Effector memory CD4-positive, alpha-beta T cell (primary cell): ENCODE measurements at places on chromosomes 4 and X.

DNA sequence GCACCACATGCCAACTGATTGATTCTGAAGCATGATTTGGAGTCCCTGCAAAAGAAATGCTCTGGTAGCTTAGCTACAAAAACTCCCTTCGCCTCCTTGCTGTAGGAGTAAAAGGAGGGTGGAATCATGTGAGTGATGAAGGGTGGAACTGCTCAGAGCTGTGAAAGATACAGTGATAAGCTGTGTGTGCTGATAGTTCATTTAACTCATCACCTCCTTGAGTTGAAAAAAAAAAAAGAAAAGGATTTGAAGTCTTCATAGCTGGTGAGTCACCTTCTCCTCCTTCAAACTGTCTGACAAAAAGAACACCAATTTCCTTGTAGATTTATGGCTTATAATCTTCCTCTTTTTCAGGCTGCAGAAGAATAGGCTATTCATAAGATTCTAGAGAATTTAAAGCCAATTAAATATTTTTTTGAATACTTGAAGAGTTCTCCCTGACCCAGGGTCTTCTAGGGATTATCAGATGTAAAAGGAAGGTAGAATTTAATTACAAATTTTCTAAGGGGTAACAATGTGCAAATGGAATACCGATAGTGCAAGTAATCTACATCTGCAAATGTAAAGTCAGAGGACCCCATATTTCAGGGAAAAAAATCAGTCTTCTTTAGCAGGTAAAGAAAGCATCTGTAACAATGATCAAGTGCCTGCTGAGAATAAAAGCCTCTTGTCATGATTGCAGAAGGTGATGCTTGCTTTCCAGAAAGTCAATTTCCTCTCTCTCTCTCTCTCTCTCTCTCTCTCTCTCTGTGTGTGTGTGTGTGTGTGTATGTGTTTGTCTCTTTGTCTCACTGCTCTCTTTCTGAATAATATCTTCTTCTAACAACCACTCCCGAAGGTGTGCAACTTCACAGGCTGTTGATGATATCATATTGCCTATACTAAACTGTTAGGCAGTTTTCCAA, 208.8 kb upstream of the VEGFC start:
- no peaks in the 10 kb centered on the region for H3K36me3 ChIP-seq
- no peaks in the 10 kb centered on the region for H3K27me3 ChIP-seq
- H3K27ac ChIP-seq: no peak overlapping the region
- DNase-seq: no peak
- no peaks in the 10 kb centered on the region for H3K4me1 ChIP-seq

GRCh38 chrX:136999024-136999423, 34.8 kb downstream of the GPR101 start:
- no peak for DNase-seq
- no peak overlapping the region for H3K4me3 ChIP-seq
- H3K4me1 ChIP-seq: no peaks in the 10 kb centered on the region
- H3K36me3 ChIP-seq: no peaks in the 10 kb centered on the region
- no peak overlapping the region for H3K27ac ChIP-seq
- no peaks in the 10 kb centered on the region for H3K27me3 ChIP-seq

DNA sequence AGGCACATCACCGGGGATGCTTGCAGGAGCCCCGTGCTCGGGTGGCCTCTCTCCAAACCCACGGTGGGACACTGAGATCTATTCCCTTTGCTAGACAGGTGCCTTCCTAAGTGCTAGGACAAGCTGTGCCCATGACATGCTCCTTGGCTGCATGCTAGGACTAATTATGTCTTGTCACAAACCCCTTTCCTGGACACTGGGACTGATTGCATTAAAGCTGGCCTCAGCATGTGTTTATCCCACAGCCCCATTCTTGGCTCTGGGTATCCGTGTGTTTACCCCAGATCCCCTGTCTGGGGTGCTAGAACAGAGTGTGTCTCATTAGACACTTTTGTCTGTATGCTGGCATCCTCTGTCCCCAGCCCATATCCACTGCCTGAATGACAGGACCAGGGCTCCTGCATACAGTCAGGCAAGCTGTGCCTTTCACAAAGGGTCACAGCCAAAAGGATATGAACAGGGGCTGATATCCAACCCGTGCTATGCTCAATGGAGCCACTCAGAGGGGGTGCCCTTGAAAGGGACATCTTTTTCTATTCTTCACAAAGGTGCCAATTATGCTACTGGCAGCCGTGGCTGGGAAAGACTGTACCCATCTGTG, 9.2 kb upstream of the IQSEC2 start:
- H3K27me3 ChIP-seq: no peaks in the 10 kb centered on the region
- peaks cover 13% of the 10 kb centered on the region for H3K4me1 ChIP-seq
- no peak overlapping the region for H3K4me3 ChIP-seq

- no peaks in the 10 kb centered on the region for H3K27me3 ChIP-seq
- no peaks in the 10 kb centered on the region for H3K36me3 ChIP-seq
- no peak for DNase-seq
- no peak overlapping the region for H3K4me3 ChIP-seq
Measured at GRCh38 chr4:14920237-14920636, 82.0 kb upstream of the CPEB2 start.

DNA sequence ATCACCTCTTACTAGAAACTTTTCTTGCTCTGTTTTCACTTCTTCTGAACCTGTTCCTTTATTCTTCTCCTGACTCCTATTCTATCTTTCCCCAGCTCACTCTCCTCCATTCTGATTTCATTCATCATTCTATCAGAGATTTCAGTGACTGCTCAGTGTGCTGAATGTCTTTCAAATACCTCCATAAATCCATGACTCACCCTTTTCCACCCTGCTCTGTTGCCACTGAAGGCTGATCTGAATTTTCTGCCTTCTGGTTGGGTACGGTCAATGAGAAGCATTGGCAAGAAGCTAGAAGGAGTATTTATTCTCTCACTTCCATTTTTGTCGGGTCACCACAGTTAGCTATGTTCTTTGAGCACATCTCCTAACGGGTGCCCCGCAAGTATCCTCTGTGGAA, 265.9 kb downstream of the CBLL2 start:
- H3K27me3 ChIP-seq: no peaks in the 10 kb centered on the region
- H3K4me1 ChIP-seq: no peaks in the 10 kb centered on the region
- H3K4me3 ChIP-seq: no peak overlapping the region
- no peak for DNase-seq
- H3K27ac ChIP-seq: no peak overlapping the region

DNA sequence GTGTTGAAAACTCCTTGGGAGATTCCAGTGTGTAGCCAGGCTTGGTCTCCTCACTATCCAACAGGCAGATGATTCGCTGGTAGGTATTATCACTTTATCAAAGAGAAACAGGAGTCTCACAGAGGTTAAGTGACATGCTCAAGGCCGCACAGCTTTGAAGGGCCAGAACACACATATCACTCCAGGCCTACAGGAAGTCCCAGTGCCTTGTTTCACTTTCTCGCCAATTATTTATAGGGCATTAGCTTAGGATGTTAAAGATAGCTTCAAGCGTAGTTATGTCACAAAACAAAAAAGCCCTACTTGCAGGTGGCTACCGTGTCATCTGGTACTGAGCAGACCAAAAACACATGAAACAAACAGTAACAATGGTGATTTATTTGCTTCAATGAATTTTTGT, 13.2 kb downstream of the ATP8A1 start:
- no peak overlapping the region for H3K27ac ChIP-seq
- H3K4me3 ChIP-seq: no peak overlapping the region
- no peaks in the 10 kb centered on the region for H3K36me3 ChIP-seq

GRCh38 chr4:113101669-113102068, 52.2 kb downstream of the ANK2 start:
- H3K4me1 ChIP-seq: no peaks in the 10 kb centered on the region
- DNase-seq: no peak
- H3K27me3 ChIP-seq: no peaks in the 10 kb centered on the region
